Stimulated activated naive B cell treated with anti-CD40 and anti-IgM and Interleukin-4, amounts not matched to agents 10 μg/mL and 1 μg/mL and 100 μg/mL, for 72 hours (primary cell): ENCODE measurements at places on chromosomes 1 and 21.

DNA sequence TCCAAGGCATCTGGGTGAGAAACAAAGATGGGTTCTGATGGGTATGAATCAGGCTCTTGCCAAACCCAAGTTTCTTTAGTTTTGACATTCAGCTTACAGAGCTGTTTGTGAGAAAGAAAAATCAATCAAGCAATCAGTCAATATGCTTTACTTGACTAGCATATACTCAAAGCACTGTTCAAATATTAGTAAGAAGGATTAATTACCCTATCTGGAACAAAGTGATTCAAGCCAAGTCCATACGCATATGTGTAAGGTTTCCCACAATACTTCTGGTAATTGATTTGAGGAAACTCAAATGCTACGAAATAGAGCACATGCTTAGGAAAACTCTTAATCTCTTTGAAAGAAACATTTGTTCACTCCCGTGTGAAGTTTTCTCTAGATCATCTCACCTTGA, 18.7 kb downstream of the RPE65 start:
- no peaks in the 10 kb centered on the region for H3K36me3 ChIP-seq
- no peaks in the 10 kb centered on the region for H3K4me1 ChIP-seq
- H3K27me3 ChIP-seq: peaks cover 4% of the 10 kb centered on the region
- no peak overlapping the region for H3K27ac ChIP-seq
- no peak for DNase-seq

DNA sequence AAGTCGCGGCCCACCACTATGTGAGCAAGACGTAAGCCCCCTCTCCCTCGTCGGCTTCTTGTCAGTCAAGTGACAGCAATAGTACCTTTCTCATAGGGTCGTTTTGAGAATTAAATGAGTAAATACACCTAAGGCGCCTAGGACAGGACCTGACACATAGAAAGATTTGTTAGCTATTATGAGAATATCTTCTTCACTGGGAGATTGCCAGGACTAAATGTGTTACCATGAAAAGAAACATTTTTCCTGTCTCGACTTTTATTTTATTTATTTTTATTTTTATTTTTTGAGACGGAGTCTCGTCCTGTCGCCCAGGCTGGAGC, 798 bp downstream of the PMF1 start:
- peak overlapping the region; percentile 98 for H3K4me3 ChIP-seq
- H3K27me3 ChIP-seq: no peaks in the 10 kb centered on the region
- H3K36me3 ChIP-seq: peaks cover 38% of the 10 kb centered on the region
- peak overlapping the region; percentile 99 for H3K27ac ChIP-seq
- peaks cover 32% of the 10 kb centered on the region for H3K4me1 ChIP-seq
- DNase-seq: no peak

- H3K27me3 ChIP-seq: peaks cover 14% of the 10 kb centered on the region
- H3K27ac ChIP-seq: no peak overlapping the region
- H3K4me1 ChIP-seq: no peaks in the 10 kb centered on the region
- DNase-seq: no peak
- H3K36me3 ChIP-seq: no peaks in the 10 kb centered on the region
- H3K4me3 ChIP-seq: no peak overlapping the region
These were observed 51.1 kb upstream of the IGSF21 start for GRCh38 chr1:18056545-18056944.

- no peak overlapping the region for H3K4me3 ChIP-seq
- H3K27me3 ChIP-seq: no peaks in the 10 kb centered on the region
- no peak for DNase-seq
- no peaks in the 10 kb centered on the region for H3K36me3 ChIP-seq
These were observed 309.7 kb upstream of the LYPLAL1 start for GRCh38 chr1:218863987-218864386.

DNA sequence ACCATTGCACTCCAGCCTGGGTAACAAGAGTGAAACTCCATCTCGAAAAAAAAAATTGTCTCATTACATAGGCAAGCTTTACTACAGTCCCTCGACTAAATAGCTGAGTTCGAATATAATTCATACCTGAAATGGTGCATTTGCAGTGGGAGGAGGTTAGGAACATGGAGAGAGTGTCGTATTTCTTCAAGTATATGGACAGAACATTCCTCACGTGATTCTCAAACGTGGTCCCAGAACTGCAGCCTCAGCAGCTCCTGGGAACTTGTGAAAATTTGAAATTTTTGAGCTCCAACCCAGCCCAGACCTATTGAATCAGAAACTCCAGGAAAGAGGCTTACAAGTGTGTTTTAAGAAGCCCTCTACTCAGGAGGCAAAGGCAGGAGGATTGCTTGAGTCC, 7.2 kb downstream of the CDA start:
- no peak overlapping the region for H3K27ac ChIP-seq
- H3K4me3 ChIP-seq: no peak overlapping the region
- no peaks in the 10 kb centered on the region for H3K36me3 ChIP-seq
- DNase-seq: no peak
- H3K27me3 ChIP-seq: peaks cover 43% of the 10 kb centered on the region
